NCI-H345 (cell line): ENCODE measurements at places on chromosomes 12 and 14.
A peak's percentile ranks its signal among the peaks of the same experiment; 100 is the strongest.

GRCh38 chr12:101051901-101052550 lies 158.0 kb downstream of the SLC5A8 start:
- DNase-seq: no peak

- no peak for DNase-seq
Measured at GRCh38 chr12:6662602-6662905, 365 bp downstream of the ING4 start.

GRCh38 chr14:73014105-73014504 lies 12.8 kb downstream of the ZFYVE1 start:
- DNase-seq: no peak

GRCh38 chr12:64099397-64099796 lies 122.7 kb downstream of the KICS2 start:
- no peak for DNase-seq

- no peak for DNase-seq
Measured at GRCh38 chr14:35073486-35073885, 27.4 kb downstream of the FAM177A1 start.

- no peak for DNase-seq
Measured at GRCh38 chr12:4137441-4137840, 136.1 kb upstream of the CCND2 start.

DNA sequence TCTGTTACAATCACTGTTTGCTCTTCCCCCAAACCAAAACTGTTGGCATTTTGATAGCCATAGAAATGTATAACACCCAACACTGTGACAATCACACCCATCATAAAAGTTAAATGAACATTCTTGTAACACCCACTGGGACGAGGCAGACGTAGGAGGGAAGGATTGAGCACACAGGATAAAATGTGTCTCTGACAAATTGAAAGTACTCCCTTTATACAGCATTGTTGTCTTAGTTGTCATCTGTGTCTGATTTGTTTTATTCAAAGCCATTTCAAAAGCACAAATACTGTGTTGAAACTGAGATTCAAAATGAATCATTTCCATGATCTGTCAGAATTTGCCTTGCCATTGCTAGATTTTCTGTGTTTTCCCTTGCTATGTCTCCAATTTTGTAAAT lies 436.3 kb downstream of the TMTC2 start:
- no peak for DNase-seq

DNA sequence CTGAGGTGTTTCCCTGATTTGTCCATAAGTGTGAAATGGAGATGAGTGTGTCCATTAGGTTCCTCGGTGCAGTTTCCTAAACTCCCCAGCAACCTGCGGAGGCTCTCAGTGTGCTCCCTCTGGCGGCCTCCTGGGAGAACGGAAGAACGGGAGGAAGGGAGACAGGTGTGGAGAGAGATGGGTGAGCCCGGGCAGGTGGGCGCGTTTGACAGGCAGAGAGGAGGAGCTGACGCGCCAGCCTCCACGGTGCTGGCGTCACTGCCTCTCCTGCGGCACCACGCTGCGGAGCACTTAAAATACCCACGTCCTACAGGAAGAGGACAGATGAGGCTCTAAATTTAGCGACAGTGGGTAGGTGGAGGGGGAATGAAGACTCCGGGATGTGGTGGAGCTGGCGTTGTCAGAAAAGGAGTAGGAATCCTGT lies 26.8 kb upstream of the PEX5 start:
- DNase-seq: peak; percentile 86

- DNase-seq: no peak
Measured at GRCh38 chr14:61510736-61511557, 184.4 kb upstream of the HIF1A start.

- no peak for DNase-seq
Measured at GRCh38 chr14:89332031-89332430, 85.0 kb downstream of the FOXN3 start.

DNA sequence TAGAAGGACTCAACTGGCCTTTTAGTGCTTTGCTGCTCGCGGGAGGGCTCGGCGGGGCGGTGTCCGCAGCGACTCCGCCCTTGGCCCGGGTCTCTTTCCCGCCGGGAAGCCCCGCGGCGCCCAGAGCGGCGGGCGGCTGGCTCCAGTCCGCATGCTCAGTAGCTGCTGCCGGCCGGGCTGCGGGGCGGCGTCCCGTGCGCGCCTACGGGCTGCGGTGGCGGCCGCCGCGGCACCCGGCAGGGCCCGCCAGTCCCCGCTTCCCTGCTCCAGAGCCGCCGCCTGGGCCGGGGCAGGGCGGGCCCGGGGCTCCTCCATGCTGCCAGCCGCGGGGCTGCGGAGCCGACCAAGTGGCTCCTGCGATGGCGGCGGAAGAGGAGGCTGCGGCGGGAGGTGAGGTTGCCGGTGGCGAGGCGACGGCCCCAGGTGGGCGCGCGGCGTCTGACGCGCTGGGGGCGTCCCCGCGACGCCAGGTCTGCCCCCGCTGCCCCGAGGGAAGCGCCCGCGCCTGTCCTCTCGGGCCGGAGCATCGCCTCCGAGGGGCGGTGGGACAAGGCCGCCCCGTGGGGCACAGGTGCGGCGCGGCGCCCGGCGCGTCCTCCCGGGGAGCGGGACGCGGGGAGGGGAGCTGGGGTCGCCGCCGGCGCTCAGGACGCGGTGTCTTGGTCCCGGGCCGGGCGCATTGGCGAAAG lies at the start of gene BMAL2:
TSS of gene BMAL2 (plus strand) at position 123 of the 689 bp plus-strand sequence. CDS start at position 360, 237 bp downstream.
- DNase-seq: peak; percentile 72

DNA sequence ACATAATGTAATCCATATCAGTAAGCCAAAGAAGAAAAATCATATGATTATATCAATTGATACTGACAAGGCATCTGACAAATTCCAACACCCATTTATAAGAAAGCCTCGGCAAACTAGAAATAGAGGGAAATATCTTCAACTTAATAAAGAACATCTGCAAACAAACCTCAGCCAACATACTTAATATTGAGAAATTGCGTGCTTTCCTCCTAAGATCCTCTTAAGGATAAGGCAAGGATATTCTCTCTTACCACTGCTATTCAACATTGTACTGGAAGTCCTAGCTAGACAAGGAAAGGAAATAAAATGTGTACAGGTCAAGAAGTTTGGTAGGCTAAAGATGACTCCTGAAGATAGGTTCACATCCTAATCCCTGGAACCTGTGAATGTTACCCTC lies 115.9 kb downstream of the DERA start:
- DNase-seq: no peak

DNA sequence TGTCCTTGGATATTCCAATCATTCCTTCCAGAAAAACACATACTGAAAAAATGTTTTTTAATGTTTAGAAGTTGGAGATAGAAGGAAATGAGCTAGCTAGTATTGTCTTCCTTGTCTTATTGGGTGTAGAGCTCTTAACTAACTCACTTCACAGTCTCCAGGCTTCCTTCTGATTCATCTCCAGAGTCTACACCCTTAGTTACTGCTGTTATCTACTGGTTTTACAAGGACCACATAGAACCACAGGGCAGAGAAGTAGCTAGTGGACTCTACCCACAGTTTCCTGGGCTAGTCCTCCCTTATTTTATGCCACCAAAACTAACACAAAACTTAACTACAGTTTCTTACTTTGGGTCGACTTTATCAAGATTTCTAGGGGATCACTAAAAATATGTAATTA lies 31.0 kb upstream of the DHRS4 start:
- no peak for DNase-seq

GRCh38 chr14:100967930-100968329 lies 64.4 kb upstream of the RTL1 start:
- DNase-seq: no peak

DNA sequence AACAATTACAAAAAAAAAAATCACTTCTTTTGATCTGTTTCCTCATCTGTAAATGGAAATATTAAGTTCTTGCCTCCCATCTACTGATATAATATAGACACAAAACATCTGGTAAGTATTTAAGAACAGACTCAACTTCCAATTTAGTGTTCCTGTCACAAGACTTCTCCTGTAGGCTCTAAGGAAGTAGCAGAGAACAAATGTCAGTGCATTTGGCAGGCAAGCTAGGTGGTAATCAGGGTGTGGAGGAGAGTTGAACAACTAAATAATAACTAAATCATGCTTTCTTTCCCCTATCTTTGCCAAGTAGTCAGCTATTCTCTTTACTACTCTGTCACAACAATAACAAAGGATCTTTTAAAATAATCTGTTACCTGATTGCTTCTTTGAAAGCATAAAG lies 22.1 kb downstream of the BAZ1A start:
- DNase-seq: no peak

- no peak for DNase-seq
Measured at GRCh38 chr14:101505236-101505970, 55.9 kb upstream of the DIO3 start.

GRCh38 chr12:87332987-87333726 lies 696.0 kb downstream of the C12orf50 start:
- no peak for DNase-seq

- no peak for DNase-seq
Measured at GRCh38 chr14:75877292-75877691, 104.5 kb downstream of the TGFB3 start.

- no peak for DNase-seq
Measured at GRCh38 chr14:99672506-99673304, 11.4 kb upstream of the CYP46A1 start.

- no peak for DNase-seq
Measured at GRCh38 chr12:117000316-117000715, 89.6 kb downstream of the FBXW8 start.

GRCh38 chr14:22658946-22659345 lies 14.8 kb upstream of the OR6J1 start:
- DNase-seq: no peak

DNA sequence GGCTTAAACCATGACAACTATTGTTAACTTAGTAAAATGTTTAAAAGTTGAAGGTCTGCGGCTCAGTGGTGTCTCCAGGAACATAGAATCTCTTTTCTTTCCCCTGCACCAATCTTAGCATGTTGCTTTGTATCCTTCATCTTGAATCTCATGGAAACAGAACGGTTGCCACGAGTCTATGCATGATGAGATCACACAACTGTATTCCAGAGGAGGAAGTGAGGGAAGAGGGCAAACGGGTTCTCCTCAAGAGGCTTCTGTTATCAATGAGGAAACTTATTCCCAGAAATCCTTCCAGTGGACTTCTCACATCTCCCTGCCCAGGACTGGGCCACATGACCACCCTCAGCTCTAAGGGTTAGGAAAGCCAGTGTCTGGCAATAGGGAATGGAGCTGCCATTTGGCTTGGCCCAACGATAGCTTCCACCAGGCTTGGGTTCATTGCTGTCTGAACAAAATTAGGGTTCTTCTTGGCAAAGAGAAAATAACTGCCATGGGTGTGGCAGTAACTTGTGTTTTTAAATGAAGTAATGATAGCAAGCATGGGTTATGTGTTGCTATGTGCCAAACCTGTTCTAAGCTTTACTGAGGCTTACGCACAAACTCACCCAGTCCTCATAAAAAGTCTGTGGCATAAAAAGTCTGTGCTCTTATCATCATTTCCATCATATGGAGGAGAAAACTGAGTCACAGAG lies 17.4 kb downstream of the PLXNC1 start:
- DNase-seq: no peak

GRCh38 chr14:86938320-86938719 lies 1054.7 kb downstream of the GALC start:
- DNase-seq: no peak

DNA sequence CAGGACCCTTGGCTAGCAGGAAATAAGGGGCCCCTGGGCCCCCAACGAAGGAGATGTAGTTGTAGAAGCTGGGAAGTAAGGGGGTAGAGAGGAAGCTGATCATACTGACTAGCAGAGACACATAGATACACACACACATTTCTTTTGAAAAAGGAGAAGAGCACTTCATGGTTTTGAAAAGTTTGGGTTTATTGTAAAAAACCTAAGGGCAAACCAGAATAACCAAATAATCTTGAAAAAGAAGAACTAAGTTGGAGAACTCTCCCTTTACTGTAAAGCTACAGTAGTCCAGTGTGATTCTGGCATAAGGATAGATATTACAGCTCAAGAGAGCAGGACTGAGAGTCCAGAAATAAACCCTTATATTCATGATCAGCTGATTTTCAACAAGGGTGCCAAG lies 5.8 kb upstream of the HCAR3 start:
- DNase-seq: no peak

DNA sequence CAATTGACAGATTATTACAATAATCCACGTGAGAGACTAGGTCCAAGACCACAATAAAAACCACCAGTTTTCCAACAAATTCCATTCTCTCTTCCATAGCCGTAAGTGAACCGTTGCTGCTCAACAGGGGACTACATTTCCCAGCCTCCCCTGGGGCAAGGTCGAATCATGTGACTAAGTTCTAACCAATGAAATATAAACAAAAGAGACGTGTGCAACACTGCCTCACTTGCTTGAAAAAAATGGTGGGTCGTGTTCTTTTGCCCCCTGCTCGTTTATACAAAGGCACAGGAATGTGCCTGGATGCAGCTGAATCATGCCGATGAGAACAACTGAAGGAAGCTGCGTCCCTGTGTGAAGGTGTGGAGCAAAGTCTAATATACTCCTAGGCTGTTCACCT lies 51.1 kb downstream of the HSPB8 start:
- DNase-seq: no peak

- DNase-seq: no peak
Measured at GRCh38 chr12:82730953-82731459, 44.3 kb downstream of the TMTC2 start.
